ENCODE measurements at places on chromosomes 4 and X.

DNA sequence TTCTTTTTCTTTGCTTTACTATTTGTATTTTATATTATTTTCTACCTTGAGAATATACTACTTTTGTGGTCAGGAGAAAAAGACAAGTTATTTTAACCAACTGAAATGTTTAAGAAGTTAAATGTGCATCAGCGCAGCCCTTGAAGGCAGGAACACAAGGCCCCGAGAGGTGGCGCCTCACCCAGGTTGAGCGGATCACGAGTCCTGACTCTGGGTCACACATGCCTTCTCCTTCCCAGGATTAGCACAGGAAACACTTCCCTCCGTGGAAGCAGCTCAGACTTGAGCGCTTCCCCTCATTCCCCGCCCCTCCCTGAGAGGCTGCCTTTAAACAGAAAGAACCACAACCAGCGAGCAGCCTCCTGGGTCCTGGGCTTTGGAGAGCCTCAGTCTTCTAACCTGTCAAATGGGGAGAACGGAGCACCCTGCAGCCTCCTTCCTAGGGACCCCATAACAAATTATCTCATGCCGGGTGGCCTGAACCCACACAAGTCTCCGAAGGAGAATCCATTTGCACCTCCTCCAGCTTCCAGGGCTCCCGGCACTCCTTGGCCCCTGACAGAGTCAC, 217.6 kb downstream of the AFAP1 start:
- DNase-seq: no peak

- DNase-seq: no peak
These were observed at the start of gene NALF2 for GRCh38 chrX:69503782-69504625. TSS of gene NALF2 (plus strand) at chrX:69504326. CDS start at chrX:69505283, 957 bp downstream.

DNA sequence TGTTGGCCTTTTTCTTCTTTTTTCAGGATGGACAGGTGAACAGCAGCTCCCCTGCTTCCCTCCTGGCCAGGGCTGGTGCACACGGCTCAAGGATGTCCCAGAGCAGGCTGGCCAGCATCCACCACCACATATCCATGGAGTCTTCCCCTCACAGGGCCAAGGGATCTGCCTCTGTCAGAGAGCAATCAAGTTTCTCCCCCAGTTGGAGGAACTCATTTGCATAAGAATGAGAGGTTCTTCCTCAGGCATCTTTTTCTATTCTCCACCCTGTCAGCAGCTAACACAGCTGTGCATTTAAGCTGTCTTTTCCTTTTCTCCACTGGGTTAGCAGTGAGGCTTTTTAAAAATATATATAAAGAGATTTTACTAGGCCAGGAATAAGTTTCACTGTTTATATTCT, 143.8 kb downstream of the ANAPC10 start:
- no peak for DNase-seq

DNA sequence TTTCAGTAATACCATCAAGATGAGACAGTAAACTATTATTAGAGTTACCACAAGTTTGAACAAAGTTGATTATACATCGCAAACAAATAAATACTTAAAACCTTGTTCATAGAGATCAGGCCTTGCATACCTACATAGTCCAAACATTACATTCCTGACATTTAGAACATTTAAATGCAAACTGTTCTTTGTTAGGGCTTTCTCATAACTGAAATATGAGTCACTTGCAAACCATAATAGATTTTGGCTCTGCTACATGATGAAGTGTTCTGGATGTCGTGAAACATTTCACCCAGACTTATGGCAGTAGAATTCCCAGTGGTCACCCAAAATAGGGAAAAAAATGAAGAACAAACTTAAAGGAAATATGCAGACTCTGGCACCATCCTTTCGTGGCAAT, 75.0 kb downstream of the FAT4 start:
- no peak for DNase-seq

DNA sequence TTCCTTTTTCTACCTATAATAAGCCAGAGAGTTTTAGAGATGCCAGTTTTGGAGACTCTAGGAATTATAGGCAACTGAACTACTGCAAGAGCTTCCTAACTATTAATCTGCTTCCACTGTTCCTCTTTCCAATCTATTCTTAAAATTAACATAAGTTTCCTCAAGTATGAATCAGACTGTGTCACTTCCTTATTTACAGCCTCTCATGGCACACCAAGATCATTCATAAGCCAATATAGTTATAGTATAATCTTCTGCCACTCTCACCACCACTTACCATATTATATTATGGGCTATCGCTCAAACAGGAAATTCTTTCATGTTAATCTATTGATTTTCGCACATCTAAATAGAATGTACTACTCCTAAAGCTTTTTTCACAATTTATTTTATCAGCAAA, 383.5 kb downstream of the STPG2 start:
- DNase-seq: no peak

DNA sequence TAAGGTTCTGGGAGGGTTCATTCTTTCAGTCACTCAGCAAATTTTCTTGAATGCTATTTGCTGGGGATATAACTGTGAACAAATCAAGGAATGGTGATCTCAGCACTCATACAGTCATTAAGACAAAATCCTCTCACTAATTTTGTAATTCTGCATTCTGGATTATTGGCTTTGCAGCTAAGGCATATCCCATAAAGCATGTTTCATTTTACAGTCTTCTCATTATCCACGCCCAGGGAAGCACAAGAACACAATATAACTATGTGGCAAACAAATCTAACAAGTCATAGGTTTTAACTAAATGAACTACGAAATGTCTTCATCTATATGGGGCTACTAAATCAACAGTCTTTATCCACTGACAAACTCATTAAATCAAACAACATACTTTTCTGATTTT, 139.9 kb downstream of the CAMK2D start:
- DNase-seq: no peak

All from NCI-H187 treated with DMSO at 0.1 percent for 48 hours (cell line).